ENCODE measurements at places on chromosomes 5 and 9.

- no peak for DNase-seq
Measured at GRCh38 chr5:78399116-78399515, 38.7 kb downstream of the SCAMP1 start.

GRCh38 chr9:6681957-6682501 lies 36.5 kb upstream of the GLDC start:
- peak; percentile 18 for DNase-seq

DNA sequence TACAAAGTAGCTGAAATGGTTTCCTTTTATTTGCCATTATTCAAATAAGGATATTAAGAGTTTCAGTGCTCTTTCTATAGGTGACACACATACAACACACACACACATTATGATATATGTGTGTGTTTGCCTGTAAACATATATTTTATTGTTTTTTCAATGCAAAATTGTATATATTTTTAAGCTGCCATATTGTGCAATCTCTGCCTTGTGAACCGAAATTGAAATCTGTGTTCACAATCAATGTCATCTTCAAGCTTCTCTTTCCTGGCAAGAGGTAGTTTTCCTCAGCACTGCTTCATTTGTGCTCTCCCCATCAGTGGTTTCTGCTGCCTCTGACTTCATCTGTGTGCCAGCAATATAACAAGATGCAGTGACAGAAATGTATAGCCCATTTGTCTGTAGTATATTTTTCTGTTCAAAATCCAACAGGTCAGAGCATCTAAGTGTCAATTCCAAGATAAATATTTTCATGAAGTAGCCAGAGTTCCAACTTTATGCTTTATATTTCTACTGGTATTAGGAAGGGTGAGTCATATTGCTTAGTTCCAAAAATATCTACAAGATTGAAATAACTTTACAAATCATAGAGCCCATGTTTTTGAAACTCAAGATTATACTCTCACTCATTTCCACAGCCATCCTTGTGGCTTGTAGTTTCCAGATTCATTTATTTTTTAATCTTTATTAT lies 1704.8 kb upstream of the CDH9 start:
- no peak for DNase-seq

- DNase-seq = no peak
Measured at GRCh38 chr5:139105621-139106071, 92.5 kb downstream of the SIL1 start.

GRCh38 chr9:123346826-123347225 lies 9.2 kb upstream of the CRB2 start:
- no peak for DNase-seq

- no peak for DNase-seq
Measured at GRCh38 chr9:14713187-14713767, 9.3 kb downstream of the CER1 start.

DNA sequence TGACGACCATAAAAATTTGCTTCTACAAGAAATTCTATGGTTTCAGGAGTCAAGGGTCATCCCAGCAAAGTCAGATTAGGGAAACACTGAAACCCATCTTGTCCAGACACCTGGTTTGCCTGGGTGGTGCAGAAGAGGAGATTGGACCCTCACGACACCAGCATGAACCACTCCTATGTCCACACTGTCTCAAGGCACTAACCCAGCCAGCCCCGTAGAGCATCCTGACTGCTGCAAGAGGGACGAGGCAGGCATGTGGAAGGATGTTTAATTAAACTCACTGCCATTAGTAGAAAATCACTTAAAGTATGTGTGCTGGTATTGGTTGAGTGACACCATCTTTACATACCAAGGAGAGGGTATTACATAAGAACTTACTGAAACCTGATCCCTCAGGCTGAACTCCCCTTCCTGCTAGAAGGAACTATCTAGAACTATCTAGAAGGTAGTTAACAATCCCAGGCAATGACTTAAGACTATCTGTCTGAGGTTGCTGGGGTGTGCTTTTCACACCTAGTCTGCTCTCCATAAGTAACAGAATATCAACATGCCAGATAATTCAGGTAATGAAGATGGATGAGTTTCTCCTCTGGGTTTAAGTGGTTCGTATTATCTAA lies 93.6 kb downstream of the SEMA6A start:
- DNase-seq = no peak

DNA sequence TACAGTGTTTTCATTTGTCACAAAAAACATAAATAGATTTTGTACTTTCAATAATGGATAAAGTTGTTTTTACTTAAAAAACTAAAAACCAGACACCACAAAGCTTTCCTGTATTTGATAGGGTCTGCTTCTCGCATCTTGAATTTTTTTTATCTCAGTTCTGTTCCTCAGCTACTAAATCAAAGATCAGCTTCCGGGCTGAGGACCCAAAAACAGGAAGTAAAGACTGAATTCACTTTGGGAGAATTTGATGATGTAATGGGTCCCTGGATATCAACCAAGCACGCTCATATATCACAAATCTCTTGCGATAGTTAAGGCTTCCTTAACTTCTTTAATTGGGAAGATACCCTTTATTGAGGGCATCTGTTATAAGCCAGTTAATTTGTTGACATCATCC lies 24.1 kb downstream of the ITK start:
- no peak for DNase-seq

DNA sequence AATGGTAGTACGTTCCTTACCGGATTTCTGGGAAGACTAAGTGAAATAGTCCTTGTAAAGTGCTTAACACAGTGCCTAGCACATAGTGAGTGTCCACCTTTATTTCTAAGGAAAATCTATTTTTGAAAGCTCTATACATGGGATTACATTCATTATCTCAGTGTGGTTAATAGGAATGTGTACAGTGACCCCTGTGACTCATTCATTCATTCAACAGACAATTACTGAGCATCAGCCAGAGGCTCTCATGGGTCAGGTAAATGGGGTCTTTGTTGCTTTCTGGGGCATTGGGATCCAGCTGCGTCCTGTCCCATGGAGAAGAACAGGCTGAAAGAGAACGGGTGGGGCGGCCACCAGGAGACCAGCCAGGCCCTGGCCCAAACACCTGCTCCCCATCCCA lies 226.2 kb upstream of the TBC1D2 start:
- DNase-seq = no peak

DNA sequence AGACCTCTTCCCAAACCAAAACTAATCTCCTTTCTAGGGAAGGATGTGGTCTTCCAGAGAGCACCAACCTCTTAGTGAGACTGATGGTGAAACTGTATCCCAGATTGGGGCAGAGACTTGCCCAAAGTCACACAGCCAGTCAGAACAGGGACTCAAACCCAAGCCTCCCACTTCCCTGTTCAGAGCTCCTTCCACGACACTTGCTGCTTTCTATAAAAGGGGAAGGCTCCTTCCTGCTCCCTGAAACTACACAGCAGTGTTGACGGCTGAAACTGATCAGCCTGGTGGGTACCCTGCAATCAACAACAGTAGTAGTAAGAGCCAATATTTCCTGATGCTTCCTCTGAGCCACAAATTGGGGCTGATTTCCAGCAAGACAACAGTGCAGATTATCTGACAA lies 1.5 kb downstream of the TOR2A start:
- no peak for DNase-seq

DNA sequence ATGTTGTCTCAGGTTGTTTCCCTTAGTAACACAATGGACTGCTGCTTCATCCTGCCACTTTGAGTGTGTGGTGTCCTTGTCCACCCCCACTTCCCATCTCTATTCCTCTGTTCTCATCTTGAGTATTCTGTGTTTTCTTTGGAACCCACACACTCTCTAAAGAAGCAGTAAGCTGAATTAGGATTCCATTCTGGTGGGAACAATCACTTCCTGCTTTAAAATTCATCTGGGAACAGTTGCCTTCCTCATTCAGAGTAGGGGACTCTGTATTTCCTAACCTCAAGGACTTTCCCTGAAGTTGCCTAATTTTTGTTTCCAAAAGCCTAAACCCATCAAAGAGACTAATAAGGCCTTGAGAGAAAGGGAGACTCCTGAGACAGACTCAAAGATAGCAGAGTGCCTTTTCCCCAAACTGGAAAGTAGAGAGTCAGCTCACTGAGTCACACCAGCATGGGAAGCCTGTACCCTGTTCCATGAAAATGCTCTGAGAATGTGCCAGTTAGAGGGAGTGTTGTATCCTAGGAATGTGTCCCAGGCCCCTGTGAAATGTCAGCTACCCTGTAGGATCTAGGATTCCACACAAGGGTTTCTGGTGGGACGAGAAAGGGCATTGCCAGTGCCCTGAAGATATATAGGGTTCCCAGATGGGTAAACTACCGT lies 63.6 kb downstream of the CCDC192 start:
- DNase-seq = no peak

- DNase-seq = no peak
Measured at GRCh38 chr9:100131875-100132430, 32.9 kb downstream of the INVS start.

- DNase-seq = no peak
Measured at GRCh38 chr5:147464211-147464610, 45.7 kb downstream of the DPYSL3 start.

DNA sequence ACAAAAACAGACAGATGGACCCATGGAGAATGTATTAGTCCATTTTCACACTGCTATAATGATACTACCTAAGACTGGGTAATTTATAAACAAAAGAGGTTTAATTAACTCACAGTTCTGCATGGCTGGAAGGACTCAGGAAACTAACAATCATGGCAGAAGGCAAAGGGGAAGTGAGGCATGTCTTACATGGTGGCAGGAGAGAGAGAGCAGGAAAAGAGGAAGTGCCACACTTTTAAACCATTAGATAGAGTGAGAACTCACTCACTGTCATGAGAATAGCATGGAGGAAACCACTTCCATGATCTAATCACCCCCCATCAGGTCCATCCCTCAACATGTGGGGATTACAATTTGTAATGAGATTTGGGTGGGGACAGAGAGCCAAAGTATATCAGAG lies 808.9 kb downstream of the CDH12 start:
- no peak for DNase-seq

DNA sequence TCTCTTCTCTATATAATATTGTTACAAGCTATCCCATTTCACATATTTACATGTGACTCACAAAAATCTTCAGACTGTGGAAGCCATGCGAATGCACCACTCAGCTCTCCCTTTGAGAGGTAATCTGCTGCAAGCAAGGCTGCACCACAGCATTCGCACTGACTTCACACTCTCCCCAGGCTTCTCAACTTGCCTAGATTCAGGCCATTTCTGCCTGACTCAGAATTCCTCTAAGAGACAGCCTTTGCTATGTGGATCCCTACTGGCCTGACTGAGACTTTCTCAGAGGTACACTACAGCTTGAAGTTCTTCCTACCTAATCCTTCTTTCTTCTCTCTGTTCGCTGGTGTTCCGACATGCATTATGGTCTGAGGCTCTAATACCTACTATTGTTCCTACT lies 21.1 kb upstream of the DMRTA1 start:
- no peak for DNase-seq

DNA sequence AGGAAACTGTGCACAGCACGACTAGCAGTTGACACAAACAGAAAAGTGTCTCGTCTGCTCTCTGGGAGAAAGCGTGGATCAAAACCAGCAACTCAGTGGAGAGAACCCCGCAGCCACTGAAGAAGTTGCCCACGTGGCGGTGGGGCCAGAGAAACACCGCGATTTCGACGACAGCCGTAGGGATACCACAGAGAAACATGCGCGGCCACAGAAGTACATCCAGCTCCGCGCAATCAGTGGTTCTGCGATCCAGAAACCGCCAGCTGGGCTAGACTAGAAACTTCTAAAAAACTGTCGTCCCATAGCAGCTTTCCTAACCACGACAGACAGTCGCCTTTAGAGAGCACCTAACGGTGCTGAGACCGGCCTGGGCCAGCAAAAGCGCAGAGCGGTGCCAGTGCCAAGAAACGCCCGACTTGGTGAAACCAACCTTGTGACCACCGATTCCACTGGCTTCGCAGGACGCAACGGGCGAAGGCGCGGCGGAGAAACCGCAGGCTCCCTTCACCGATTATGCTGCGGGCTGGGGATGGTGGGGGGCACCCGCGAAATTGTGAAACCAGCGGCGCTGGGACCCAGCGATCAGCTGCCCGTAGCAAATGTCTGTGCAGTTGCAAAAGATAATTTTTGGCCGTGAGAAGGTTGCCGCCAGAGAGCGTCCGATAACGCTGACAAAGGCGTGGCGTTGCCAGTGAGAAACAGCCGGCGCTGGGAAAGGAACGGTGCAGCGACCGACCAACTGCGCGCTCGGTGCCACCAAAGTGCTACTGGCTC lies 2.7 kb upstream of the ANXA2R start:
- DNase-seq = peak; percentile 86

DNA sequence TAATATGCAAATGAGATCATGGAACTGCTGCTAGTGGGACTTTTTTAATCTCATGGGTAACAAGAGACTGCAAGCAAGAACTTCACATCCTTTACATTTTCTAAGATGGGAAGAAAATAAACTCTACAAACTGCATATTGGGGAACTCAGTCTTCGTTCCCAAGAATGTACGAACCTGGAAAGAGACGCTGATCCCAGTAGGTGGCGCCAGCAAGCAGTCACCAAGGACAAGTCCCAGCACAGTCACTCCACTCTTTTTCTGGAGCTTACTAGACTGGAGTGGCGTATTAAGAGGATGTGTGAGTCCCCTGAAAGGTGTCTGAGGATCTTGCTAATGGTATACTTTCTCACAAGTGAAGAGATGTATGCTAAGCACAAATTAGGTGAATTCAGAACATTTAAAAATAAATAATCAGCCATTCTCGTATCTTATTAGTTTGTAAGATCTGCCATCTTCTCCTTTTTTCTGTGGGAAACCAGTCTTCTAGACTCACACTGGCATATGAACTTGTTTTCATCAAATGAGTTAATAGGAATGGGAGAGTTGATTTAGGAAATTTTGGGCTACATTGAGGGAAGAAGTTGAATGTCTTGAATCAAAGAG lies 16.0 kb upstream of the PUM3 start:
- DNase-seq = peak; percentile 77

DNA sequence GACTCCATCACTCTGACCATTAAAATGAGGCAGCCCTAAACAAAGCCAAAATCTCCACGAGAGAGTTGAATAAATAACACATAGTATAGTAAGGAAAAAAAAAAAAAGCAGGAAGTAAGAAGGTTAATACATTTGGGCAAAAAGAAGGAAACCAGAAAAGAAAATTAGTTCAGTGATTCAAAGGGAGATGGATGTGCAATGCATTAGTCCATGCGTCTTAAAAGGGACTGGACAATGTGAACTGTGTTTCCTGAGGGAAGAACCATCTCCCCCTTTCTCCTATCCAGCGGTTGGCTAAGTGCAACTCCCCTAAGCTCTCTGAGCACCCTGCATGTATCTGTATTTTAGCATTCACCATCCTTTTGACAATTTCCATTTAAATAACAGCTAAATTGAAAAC lies 1.4 kb downstream of the ANKRA2 start:
- DNase-seq = no peak
